ENCODE measurements at places on chromosomes 11 and 22. TPM values are rescaled to one million over a fixed set of nuclear protein-coding genes. Genes with fewer than 3 reads are reported as not detected.

NCF4 gene
- polyA plus RNA-seq, result not detected

IGSF22 gene
- polyA plus RNA-seq, result 0.90 TPM

VPREB3 gene
- polyA plus RNA-seq, result not detected

MUC2 gene
- not detected for polyA plus RNA-seq

ALDH3B1 gene
- polyA plus RNA-seq, result not detected

SMTNL1 gene
- polyA plus RNA-seq, result not detected

CD3D gene
- not detected for polyA plus RNA-seq

CELF1 gene
- 217 TPM for polyA plus RNA-seq

ZP1 gene
- polyA plus RNA-seq, result 1.5 TPM

RAB3IL1 gene
- polyA plus RNA-seq, result 1.6 TPM

CHRM1 gene
- polyA plus RNA-seq, result not detected

RTL10 gene
- 9.7 TPM for polyA plus RNA-seq

KCNE3 gene
- not detected for polyA plus RNA-seq

CALCA gene
- not detected for polyA plus RNA-seq

DBX1 gene
- polyA plus RNA-seq, result not detected

INSC gene
- polyA plus RNA-seq, result not detected

GGTLC2 gene
- polyA plus RNA-seq, result not detected

PHF5A gene
- 148 TPM for polyA plus RNA-seq
